ENCODE measurements at places on chromosomes 3 and 15.
A peak's percentile ranks its signal among the peaks of the same experiment; 100 is the strongest.

GRCh38 chr3:10942690-10943205 lies 49.8 kb upstream of the SLC6A1 start:
- no peak for DNase-seq

DNA sequence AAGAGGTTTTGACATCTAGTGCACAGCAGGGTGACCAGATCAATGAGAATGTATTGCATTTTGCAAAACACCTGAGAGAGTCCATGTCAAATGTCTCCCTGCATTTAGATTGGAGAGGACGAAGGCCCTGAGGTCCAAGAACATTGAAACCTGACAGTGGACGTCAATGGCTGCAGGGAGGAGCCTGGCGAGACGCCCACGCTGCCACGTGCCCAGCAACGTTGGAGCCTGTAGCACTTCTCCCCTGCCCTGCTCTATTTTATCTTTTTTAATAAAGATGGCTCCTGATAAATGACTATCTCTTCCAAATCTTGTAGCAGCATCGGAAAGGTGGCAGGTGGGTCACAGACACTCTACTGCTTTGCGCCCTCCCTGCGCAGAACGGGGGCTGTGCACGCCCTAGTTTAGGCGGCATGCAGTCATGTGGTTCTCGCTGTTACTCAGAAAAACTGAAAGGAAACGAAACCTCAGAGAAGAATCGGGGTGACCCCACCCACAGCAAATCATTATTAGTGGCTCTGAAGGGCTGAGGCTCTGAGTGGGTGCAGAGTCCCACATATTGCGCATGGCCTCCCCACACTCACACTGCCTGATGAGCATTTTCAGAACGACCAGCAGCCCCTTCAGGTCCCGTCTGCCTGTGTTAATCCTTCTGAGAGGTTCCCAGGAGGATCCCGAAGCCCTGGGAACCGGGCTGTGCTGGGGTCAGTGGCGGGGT lies 62.5 kb upstream of the TAMM41 start:
- no peak for DNase-seq

DNA sequence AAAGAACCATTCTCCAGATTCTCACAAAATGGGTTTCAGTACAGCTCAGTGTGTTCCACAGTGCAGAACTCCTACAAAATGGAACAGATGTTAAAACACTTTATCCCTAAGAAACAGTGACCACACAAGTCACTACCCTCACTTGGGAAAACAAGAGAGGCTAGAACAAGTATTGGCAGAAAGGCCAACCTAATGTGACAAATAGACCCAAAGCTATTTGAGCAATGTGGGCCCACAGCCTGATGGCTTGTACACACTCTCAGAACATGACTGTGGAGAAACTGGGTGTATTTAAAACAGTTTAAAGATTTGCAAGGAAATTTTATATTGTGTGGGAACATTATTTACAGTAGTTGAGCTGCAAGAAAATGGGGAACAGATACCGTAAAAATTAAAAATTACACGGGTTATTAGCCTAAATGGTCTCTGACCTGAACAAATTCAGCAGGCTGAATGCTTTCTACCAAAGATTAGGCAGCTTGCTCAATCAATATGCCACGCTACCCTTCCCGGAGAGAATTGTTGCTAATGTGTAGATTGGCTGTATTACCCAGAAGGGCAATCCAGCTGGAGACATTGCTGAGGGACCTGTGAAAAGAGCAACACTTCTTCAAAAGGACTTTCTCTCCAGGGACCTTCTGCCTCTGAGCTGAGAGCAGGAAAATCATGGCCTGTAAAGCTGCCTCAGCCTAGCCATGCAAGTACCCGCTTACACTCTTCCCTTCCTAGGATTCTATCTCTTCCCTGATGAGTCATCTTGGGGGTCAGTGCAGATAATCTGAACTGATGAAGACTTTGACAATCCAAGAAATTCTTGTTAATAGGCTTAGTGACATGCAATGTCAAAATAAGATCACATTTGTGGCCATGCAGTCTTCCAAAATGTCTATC lies 97.1 kb downstream of the STRIT1 start:
- no peak for DNase-seq

GRCh38 chr3:165206454-165207266 lies 10.5 kb upstream of the SLITRK3 start:
- DNase-seq = peak; percentile 57

GRCh38 chr3:40566694-40567093 lies 41.9 kb downstream of the ZNF621 start:
- DNase-seq = no peak

GRCh38 chr3:143757691-143758090 lies 90.6 kb downstream of the SLC9A9 start:
- DNase-seq = no peak

DNA sequence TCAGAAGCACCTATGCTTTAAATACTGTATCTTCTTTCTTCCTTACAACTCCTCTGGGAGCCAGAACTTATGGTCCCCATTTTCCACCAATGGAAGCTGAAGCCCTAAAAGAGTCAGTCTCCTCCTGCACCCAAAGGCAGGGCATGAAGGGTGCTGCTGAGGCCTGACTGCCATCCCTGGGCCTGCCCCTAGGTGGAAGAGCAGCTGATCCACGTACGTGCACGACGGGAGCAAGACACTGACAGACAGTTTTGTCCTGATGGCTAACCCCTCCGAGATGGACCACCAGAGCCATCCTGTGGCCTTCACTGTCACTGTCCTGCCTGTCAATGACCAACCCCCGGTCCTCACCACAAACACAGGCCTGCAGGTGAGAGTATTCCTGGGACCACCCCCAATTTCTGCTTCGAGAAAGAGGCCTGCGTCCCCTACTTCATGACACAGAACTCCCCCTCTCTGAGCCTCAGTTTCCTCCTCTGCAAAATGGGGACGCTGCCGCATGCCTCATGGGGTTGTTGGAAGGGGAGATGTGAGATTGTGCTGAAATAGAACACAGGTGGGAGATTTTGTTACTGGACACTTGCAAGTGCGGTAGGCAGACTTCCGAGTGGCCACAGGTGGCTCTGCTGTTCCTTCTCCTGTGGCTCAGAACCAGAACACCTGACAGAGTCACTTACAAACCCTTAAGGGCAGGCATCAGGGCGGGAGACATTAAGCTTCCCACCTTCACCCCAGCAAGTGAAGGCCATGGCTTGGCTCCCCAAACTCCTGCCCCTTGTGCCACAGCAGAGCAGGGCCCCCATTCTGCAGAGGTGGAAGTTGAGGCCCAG lies 175.4 kb downstream of the TBC1D2B start:
- DNase-seq = no peak

- no peak for DNase-seq
These were observed 178.4 kb upstream of the SLC2A2 start for GRCh38 chr3:171204942-171205341.

- no peak for DNase-seq
These were observed 5.9 kb downstream of the RNU6-1 start for GRCh38 chr15:67833710-67834511.

DNA sequence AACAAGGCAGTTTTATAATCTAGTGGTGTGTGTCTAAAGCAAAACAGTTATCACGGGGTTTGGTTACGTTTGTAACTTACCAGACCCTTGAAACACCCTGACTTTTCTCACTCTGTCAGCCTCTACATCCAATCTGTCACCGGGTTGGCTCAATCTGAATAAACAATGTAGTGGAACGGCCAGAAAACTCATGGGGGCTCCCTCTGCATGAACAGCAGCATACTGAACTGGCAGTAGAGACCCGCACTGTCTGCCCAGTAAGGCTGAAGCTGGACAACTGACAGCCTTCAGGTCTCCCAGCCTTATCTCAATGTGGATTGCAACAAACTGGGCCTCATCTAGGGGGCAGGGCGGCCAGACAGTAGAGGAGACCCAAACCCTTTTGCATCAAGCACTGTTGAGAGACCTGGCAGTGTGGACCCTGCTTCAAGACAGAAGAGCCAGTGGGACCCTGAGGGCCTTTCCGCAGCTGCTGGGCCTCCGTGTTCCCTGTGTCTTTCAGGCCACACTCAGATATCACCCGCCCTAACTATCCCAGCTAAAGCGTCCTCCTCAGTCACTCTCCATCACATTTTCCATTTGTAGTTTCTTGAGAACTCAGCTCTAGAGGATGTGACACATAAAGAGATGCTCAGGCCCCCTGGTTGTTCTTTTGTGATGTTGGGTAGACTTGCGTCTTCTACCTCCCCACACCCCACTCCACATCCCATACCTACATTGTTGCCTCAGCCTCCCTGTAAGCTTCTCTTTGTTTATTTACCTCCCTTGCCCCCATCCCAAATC lies 181.2 kb upstream of the NR2E3 start:
- no peak for DNase-seq

GRCh38 chr3:100710261-100710968 lies 1.1 kb downstream of the TFG start:
- DNase-seq = no peak

- no peak for DNase-seq
These were observed 12.5 kb upstream of the MGLL start for GRCh38 chr3:127834771-127835170.

- no peak for DNase-seq
These were observed 698.8 kb downstream of the MECOM start for GRCh38 chr3:168964736-168965135.

- DNase-seq = no peak
These were observed 66.7 kb downstream of the GRIP2 start for GRCh38 chr3:14473411-14473891.

GRCh38 chr3:71444028-71444860 lies 139.3 kb downstream of the FOXP1 start:
- no peak for DNase-seq

- DNase-seq = peak; percentile 35
These were observed 30.3 kb downstream of the ARL14 start for GRCh38 chr3:160707187-160707794.

GRCh38 chr3:75001330-75001729 lies 386.9 kb upstream of the CNTN3 start:
- no peak for DNase-seq

- peak; percentile 81 for DNase-seq
These were observed 142.8 kb upstream of the IQSEC1 start for GRCh38 chr3:13215940-13216546.

DNA sequence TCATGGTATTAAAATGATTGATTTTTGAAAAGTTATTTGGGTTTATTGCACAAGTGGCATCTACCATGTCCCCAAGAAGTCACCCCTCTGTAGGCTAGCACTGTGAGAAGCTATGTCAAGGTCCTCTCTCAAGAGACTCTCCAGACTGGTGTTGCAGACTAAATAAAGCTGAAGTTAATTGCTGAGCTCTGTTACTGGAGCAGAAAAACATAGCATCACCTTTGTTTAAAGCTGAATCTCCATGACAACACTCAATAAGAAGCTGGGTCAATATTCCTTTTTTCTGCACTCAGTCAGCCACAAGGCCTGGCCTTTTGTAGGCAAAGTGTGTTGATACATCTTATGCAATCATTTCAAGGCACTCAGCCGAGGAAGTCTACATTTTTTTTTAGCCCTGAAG lies 806.6 kb upstream of the LMCD1 start:
- DNase-seq = no peak

- no peak for DNase-seq
These were observed 436 bp upstream of the SLC9A9 start for GRCh38 chr3:143848704-143849103.

GRCh38 chr3:172036541-172037215 lies 2.7 kb upstream of the FNDC3B start:
- DNase-seq = no peak

GRCh38 chr3:19030522-19030839 lies 117.8 kb upstream of the KCNH8 start:
- no peak for DNase-seq

- DNase-seq = no peak
These were observed 104.1 kb downstream of the TPRG1 start for GRCh38 chr3:189275852-189276251.

- DNase-seq = peak; percentile 16
These were observed 275.9 kb downstream of the ZIC4 start for GRCh38 chr3:147130461-147130860.

DNA sequence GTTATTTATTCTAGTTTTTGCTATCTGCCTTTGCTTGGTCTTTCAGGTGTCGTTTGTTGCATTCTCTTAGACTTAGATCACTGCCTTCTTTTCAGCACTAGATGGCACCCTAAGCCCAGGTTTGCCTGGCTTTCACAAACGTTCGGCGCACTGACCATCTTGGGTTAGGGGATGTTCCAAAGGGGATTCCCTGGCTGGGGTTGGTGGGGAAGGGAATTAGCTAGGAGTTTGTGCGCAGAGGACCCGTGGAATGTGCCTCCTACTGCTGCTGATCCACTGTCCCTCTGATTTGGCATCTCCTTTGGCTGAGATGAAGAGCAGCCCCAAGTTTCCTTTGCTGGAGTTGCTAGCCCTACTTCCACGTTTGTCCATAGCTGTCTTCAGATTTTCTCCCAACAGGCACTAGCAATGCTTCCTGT lies 33.9 kb downstream of the PFN2 start:
- DNase-seq = peak; percentile 7

DNA sequence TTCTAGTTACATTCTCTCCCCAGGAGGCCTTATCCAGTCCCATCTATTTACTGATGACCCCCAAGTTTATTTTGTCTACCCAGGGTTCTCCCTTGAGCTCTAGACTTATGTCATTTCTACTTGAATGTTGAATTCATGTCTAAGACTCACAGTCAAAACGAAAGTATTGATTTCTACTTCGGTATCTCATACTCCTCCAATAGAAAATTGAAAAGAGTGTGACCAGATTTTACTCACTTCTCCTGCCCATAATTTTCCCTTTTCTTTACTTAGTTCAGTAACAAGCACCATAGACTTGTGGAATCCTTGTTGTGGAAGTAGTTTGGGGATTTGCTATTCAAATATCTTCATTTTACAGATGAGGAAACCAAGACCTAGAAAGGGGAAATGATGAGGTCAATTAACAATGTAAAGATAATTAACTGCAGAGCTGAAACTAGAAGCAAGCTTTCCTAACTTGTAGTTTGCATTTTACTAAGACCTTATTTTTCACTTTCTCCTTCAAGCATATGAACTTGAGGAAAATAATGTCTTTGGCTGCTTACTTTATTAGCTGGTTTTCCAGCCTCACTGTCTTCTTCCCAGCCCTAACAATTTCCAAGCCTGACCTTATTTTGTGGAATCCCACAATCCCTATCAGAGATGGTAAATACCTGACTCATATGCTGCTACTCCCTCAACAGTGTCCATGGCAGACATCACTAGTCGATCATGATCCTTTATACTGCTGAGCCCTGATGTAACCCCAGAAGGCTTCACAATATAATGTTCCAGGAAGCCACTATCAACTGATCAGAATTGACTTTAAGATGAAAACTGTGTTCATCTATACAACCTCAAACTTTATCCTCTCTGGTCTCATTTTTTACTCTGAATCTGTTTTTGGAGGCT lies 123.9 kb upstream of the AGBL1 start:
- no peak for DNase-seq

DNA sequence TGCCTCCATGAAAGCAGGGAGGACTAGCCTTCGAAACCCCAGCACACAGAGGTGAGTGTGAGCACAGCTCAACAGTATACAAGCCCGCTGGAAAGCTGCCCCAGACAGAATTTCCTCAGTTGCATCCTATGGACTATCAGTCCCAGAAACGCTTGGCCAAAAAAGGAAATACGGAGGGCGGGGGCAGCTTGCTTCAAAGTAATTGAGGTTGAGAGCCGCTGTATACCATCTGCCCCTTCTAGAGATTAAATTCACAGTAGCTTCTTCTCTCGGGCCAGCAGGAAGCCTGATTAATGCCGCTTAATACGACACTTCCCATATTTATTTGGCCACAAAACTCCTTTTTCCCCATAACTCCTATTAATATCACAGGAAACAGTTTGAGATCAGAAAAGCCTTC lies 88.7 kb downstream of the LIPC start:
- DNase-seq = no peak

All from retinal pigment epithelial cell (primary cell).